ENCODE measurements at places on chromosomes 2 and 18.

DNA sequence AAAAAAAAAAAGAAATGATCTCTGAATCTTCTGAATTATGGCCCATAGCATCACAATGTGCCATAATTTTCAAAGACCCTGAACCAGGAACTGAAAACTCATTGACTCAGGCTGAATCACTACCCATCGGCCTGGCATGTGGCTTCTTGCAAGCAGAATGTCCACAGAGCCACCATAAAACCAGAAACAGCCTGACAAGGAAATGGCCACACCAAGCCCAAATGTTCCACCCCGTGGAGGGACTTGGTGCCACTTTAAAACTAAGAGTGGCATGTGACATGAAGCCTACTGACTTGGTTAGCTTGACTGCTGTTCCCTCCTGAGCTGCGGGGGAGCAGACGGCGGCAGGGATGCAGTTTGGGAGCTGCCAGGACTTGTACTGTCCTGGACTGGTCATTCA lies 71.2 kb upstream of the RBM44 start:
- no peak for DNase-seq

- no peak for DNase-seq
Observed at GRCh38 chr2:217969588-217969987, 33.2 kb downstream of the TNS1 start.

GRCh38 chr2:58042486-58042970 lies 4.1 kb upstream of the VRK2 start:
- peak; percentile 62 for DNase-seq

DNA sequence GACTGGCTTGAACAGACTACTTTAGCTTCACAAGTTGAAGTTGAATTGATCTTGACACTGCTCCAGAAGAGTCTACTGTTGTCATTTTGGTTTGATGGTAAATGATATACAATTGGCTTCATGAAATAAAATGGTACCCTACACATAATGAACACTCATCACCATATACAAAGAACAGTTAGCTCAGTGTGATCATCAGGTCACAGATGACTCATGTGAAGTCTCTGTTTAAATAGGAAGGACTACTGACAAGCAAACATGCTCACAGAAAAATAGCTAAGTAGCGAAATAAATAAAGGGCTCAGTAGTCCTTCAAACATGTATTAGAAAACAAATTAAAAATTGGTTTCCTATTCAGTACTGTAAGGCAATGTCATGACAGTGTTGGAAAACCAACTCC lies 96.2 kb downstream of the MEIS1 start:
- peak; percentile 30 for DNase-seq
